ENCODE measurements at places on chromosomes 2 and 18.

DNA sequence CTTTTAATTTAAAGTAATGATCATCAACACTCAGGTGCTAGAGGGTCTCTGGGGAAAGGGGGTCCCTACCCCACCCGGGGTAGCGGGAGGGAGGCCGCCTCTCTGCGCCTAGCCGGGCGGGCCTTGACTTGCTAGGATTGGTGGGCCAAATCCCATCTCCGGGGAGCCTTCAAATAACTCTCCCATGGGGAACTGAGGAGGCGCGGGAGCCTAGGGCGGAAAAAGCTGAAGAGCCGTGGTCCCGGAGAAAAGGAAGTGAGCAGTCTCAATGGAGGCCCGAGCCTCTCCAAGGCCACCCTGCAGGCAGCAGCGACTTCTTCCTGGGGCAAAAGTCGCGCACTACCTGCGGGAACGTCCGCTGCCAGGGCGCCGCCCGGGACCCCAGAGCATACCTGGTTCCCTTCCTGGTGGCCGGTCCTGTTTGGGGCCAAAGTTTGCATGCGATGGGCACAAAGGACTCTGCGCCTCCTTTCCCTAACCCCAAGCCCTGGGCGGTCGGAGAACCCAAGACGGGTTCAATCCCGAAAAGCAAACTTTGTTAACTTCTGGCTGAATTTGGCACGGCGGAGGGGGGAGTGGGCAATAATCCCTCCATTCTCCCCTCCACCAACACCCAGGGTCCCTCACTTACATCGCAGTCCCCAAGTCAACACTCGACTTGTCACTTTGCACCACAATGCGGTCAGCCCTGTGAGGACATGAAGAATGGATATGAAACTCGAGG lies 13.6 kb downstream of the EN1 start:
- H3K36me3 ChIP-seq: no peaks in the 10 kb centered on the region
- H3K27ac ChIP-seq: no peak overlapping the region
- peaks cover 14% of the 10 kb centered on the region for H3K4me1 ChIP-seq

DNA sequence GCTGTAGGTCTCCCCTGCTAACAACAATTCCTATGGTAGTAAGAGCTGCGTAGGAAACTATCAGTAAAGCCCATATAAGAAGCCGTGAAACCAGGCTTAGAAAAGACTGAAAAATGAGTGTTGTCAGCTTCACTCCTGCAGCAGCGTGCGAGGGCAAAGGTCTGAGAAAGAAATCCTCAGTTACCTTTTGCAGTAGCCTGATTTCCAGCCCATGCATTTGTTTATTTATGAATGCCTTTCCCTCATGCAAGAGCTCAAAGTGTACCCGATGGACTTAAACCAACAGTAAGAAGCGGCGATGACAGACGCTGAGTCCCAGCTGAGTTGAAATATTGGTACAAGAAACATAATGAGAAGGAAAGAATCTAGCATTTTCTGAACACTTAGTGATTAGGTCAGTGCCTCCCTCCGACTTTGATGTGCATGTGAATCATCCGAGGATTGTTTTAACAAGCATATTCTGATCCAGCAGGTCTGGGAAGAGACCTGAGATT lies 15.0 kb upstream of the POLI start:
- H3K36me3 ChIP-seq: no peaks in the 10 kb centered on the region
- DNase-seq: no peak
- peaks cover 17% of the 10 kb centered on the region for H3K4me1 ChIP-seq
- no peaks in the 10 kb centered on the region for H3K27me3 ChIP-seq
- no peak overlapping the region for H3K4me3 ChIP-seq
- no peak overlapping the region for H3K27ac ChIP-seq

DNA sequence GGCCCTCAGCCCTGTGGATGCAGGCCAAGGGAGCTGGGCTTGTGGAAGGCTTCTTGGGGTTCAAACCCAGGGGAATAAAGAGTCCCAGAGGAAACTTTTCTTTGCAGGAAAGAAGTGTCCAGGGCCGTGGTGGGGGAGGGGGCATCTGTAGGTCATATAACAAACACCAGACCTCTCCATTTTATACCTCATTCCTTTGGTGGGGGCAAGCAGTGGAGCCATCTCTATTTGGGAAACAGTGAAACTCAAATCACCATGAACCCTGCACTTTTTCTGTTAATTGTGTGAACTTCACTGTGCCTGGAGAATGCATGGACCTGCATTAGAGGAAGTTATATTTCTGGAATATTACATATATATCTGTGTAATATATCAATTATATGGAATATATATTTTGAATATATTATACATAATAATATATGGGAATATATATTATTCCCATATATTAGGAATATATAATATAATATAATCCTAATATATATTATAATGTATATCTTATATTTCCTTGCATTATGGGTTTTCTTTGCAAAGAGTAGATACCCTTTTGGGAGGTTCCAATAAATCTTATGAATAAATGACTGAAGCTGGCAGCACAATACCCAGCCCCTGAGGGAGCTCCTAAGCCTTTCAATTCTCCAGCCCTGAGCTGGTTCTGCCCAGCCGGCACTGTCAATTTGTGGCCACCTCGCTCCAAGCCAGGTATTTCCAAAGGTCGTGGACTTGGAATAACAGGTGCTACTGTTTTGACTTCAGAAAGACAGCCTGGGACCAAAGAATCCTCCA lies 97.7 kb upstream of the PKDCC start:
- no peaks in the 10 kb centered on the region for H3K27me3 ChIP-seq
- no peaks in the 10 kb centered on the region for H3K36me3 ChIP-seq
- peaks cover 11% of the 10 kb centered on the region for H3K4me1 ChIP-seq
- no peak overlapping the region for H3K27ac ChIP-seq
- no peak overlapping the region for H3K4me3 ChIP-seq

DNA sequence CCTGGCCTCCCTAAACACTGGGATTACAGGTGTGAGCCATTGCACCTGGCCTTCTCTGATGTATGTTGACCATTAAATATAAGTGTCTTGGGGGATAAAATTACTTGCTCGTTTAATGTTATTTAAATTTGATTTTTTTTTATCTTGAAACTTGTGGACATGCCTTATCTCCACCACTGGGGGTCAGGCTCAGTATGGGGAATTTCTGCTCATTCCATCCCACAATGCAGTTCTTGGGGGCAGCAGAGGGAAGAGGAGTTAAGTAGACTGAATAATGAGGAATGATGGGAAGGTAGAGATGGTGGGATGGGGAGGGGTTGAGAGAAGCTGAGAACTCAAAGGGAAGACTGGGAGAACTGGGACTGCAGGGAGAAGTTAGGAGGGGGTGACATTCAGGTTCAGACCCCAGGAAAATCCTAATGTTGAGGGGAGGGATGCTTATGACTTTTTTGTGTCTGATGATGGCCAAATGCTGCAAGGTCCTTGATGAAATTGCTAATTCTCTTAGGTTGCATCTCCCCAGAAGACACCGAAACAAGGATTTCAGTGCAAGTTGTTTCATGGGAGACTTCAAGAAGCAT lies 174.2 kb downstream of the MIB1 start:
- no peak overlapping the region for H3K4me3 ChIP-seq
- H3K4me1 ChIP-seq: no peaks in the 10 kb centered on the region
- no peak overlapping the region for H3K27ac ChIP-seq
- no peaks in the 10 kb centered on the region for H3K27me3 ChIP-seq
- no peak for DNase-seq
- no peaks in the 10 kb centered on the region for H3K36me3 ChIP-seq

DNA sequence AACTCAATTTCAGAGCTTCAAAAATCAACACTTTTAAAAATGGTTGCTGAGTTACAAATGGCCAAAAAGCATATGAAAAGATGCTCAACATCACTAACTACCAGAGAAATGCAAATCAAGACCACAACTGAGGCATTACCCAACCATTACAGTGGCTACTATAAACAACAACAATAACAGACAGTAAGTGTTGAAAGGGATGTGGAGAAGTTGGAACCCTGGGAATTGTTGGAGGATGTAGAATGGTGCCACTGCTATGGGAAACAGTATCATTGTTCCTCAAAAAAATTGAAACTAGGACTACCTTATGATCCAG lies 173.3 kb upstream of the SPRED2 start:
- peak overlapping the region; percentile 71 for H3K27ac ChIP-seq
- no peaks in the 10 kb centered on the region for H3K27me3 ChIP-seq
- peak; percentile 14 for DNase-seq
- peaks cover 31% of the 10 kb centered on the region for H3K4me1 ChIP-seq
- H3K4me3 ChIP-seq: peak overlapping the region; percentile 12

DNA sequence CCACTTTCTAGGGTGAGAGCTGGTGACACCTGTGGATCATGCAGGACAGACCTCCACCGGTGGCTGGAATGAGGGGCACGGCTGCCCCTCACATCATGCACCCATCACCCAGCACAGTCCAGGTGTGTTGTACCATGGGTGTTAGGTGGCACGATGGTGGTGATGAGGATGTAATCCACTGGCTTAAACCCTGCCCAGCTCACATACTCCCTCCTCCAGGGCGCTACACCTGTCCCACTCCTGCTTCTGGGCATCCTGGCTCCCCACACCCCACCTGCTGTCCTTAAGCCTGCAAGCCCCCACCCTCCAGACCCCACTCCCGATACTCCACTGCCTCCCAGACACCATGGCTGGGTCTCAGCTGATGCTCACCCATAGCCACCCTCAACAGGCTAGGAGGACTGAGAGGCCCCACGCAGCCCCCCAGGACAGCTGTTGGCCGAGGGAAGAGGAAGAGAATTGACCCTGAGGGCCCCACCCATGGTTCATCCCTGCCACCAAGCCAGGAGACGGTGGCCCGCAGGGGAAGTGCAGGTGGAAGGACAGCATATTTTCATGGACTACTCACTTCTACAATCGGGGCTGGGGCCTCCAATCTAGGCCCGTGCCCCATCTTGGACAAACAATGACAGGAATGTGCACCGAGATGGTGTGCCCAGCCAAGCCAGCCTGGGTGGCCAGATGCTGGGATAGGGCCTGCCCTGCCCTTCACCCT lies 34.3 kb downstream of the MAL start:
- H3K4me1 ChIP-seq: peaks cover 7% of the 10 kb centered on the region
- DNase-seq: no peak
- H3K27ac ChIP-seq: no peak overlapping the region

GRCh38 chr2:5364361-5364760 lies 327.8 kb upstream of the SOX11 start:
- no peaks in the 10 kb centered on the region for H3K36me3 ChIP-seq
- H3K27me3 ChIP-seq: no peaks in the 10 kb centered on the region
- no peak overlapping the region for H3K4me3 ChIP-seq

DNA sequence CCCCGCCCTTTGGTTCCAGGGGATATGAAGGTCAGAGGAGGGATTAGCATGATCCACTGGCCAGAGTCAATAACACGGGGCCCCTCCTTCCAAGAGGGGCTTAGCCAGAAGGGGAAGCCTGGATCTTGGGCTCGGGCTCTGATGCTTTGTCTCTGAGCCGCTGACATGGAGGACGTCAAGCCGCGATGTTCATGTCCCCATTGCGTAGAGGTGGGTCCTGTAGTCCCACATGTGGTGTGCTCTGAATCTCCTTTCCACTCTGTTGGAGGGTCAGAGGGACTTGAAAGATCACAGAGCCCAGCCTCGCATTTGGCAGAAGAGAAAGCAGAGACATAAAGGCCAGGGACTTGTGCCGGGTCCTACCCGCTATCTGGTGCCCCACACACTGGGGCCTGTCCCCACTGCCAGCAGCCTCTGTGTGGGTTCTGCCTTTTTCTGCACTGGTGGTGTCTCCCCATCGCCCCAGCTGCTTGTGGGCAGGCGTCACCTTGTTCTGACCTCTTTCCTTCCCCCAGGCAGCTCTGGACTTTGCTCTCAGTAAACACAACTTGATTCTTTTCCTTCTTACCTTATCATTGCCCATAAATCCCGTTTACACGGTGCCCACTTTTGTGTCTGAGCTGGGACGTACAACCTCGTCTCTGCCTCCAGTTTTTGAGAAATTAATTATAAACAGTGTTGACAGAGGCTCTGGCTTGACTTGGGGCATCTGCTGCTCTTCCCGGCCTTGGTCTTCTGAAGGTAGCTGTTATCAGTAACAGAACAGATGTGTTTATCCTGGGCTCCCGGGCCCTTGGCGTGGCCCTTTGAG lies 48.8 kb downstream of the SH3BP4 start:
- no peak for DNase-seq
- H3K27ac ChIP-seq: no peak overlapping the region

- no peak overlapping the region for H3K27ac ChIP-seq
- peak; percentile 11 for DNase-seq
- H3K27me3 ChIP-seq: no peaks in the 10 kb centered on the region
- H3K4me3 ChIP-seq: no peak overlapping the region
- no peaks in the 10 kb centered on the region for H3K36me3 ChIP-seq
Measured at GRCh38 chr2:208638059-208638458, 231.5 kb downstream of the PTH2R start.

DNA sequence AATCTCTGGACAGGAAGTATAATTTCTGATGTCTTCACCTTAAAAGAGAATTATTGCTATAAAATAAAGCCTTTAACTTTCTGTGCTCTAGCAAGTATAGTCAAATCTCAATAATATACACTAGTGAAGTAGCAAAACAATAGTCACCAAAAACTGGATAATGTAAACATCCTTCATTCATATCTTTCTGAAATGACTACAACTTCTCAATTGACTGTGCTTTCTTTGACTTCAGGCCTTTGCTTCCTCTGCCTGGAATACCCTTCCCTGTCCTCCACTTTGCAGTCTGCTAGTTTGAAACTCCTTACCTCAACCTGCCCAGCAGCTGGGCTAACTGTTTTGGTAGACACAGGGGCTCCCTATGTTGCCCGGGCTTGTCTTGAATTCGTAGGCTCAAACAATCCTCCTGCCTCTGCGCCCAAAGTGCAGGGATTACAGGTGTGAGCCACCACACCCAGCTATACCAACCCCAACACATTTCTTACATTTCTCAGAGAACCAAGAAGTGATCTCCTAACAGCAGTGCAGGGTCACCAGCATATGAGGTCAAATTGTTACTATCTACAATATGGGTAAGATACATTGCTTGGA lies 6.6 kb upstream of the PCBP1 start:
- H3K36me3 ChIP-seq: 0 out of 2 replicates have a peak, but pooled peaks cover 4% of the 10 kb centered on the region
- no peak overlapping the region for H3K4me3 ChIP-seq
- no peak overlapping the region for H3K27ac ChIP-seq
- peaks cover 27% of the 10 kb centered on the region for H3K4me1 ChIP-seq

DNA sequence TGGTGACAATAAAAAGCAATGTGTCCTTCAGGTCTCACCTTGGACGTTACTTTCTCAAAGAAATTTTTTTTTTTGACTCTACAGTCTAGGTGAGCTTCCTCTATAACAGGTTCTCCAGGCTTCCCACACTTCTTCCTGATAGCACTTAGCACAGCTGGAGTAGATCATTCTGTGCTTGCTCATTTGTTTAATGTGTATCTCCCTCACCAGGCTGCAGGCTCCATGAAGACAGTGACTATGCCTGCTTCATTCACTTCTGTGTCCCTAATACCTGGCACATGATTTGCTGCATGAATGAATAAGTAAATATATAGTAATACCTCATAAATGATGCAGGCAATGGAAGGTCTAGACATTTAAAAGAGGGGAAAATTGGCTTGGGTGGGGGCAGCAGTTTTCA lies 109.9 kb upstream of the CD302 start:
- H3K27me3 ChIP-seq: no peaks in the 10 kb centered on the region
- H3K36me3 ChIP-seq: no peaks in the 10 kb centered on the region
- DNase-seq: no peak
- H3K27ac ChIP-seq: no peak overlapping the region
- peaks cover 4% of the 10 kb centered on the region for H3K4me1 ChIP-seq
